CD4-positive, alpha-beta T cell treated with Interleukin-17A for 4 hours (primary cell): ENCODE measurements at places on chromosomes 4 and X.

DNA sequence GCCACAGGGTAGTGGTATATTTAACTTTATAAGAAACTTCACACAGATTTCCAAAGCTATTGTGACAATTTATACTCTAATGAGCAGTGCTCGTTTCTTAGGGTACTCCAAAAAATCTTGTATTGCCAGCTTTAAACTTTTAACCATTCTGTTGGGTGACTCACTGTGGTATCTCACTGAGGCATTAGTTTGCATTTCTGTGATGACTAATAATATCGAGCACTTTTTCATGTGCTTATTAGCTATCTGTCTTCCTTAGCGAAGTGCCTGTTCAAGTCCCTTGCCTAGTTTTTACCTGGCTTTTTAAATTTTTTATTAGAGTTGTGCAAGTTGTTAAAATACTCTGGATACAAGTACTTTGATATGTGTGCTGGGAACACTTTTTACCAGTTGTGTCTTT lies 5.5 kb downstream of the PNMA3 start:
- no peak for DNase-seq

DNA sequence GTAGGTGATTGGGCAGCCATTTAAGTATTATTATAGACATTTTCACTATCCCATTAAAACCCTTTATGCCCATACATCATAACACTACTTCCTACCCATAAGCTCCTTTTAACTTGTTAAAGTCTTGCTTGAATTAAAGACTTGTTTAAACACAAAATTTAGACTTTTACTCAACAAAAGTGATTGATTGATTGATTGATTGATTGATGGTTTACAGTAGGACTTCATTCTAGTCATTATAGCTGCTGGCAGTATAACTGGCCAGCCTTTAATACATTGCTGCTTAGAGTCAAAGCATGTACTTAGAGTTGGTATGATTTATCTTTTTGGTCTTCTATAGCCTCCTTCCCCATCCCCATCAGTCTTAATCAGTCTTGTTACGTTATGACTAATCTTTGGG lies 16.3 kb downstream of the HPRT1 start:
- DNase-seq: no peak

DNA sequence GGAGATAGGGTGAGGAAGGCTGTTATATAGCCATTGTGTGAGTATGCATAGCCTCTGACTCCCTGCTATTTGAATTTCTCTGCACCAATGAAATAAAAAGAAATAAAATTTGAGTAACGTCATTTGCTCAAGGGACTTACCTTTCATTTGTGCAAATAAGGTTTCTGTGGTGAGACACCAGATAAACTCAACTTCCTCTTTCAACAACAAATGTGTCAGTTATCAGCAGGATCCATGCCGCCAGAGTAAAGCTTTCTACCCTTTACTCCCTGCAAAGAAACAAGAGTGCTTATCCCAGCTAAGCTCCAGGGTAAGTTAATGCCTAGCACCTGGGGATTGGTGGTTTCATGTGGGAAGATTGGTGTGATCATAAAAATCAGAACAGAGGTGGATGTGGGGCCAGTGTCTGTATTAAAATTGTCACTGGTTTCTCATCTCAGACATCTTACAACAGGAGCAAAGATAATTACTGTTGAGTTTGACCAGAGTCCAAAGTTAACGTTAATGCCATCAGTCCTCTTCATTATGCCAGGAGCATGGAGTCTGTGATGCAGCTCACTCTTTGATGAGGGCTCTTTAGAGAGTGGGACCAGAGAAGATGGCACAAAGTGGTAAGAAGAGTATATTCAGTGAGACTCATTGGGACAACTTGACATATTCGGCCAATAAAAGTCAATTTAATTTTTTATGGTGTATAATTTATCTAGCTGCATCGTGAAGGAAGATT lies at the start of gene P2RY10:
Gene P2RY10, plus strand, starts transcription at position 206 of the 727 bp plus-strand sequence. CDS start 15,130 bp downstream, outside the sequence.
- peak; percentile 50 for DNase-seq

DNA sequence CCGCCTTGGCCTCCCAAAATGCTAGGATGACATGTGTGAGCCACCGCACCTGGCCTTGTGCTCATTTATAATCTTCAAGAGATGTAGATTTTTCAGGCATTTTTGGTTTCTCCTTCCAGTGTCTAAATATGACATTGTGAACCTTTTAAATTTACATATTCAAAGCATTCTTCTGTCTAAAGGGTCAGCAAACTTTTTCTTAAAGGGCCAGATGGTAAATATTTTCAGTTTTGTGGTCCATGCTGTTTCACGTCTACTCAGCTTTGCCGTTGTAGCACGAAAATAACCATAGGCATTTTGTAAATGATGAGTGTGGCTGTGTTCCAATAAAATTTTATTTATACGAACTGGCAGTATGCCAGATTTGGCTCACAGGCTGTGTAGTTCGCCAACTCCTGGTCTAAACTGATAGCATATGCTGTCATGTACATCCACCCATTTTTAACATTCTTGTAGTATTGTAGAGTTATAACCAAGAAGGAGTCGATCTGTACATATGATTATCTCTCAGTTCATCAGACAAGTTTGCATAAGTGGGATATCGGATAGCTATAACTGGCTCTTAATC lies 12.7 kb upstream of the GCNA start:
- no peak for DNase-seq

DNA sequence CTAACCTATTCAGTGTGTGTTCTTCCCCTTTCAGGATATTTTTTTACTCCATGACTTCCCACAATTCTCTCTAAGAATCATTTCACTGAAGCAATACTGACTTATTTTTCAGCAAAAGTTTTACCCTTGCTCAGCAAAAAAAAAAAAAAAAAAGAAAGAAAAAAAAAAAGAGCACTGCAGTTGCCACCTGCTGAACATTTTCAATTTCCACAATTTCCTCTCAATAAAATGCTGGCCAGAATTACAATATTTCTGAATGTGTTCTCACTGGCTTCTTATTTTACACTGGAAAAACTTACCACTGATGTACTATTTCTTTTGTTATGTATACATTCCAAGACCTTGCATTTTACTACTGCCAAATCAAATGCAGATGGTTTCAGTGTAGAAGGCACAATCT lies 210.4 kb downstream of the PAPSS1 start:
- DNase-seq: no peak

DNA sequence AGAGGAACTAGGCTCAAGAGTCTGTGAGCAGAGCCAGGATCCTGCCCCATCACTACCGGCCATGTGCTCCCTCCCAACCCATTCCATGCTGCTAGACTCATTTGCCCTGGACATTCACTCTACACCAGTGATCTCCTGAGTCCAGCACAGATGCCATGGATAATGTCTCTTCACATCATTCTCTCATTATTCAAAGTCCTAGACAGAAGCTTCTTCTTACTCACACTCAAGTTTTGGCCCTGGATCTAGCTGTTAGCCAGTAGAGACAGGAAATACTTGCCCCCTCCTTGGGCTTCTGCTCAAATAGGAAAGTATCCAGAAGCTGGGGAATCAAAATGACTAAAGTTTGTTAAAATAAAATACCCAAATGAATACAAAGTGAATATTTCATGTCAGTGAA lies 266.8 kb upstream of the LDB2 start:
- DNase-seq: no peak

GRCh38 chr4:87243426-87244053 lies 23.1 kb upstream of the KLHL8 start:
- DNase-seq: no peak

DNA sequence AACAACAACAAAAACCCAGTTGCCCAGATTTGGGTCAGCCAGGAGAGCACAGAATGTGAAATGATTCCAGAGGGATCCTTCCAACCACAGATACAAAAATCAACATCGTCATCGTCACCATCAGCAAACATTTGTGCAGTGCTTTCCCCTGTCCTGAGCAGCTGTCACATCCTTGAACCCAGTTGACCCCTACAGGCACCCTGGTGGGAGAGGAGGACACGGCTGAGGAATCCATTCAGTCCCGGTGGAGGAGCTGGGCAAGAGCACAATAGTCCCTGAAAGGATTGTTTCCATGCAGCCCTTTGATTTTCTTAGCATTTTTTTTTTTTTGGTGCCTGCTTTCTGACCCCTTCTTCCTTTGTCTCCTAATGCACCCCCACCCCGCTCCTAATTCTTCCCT lies 37.1 kb upstream of the STX18 start:
- no peak for DNase-seq

GRCh38 chr4:1345903-1346780 lies 866 bp upstream of the UVSSA start:
- DNase-seq: peak; percentile 74

GRCh38 chr4:102705391-102705935 lies 55.3 kb downstream of the MANBA start:
- DNase-seq: no peak

DNA sequence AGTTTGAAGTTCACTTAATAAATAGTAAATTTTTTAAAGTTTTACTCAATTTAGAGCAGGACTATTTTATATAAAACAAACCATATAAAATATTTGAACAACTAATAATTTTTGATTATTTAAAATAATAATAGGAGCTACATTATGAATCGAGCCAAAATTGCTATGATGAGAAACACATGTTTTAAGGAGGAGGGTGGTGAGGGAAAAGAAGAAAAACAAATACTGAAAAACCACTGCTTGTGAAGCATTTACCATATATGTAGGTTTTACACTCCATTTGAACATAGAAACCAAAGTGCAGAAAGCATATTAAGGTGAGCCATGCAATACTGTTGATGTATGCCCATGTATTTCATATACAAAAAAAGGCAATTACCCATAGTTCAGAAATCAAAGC lies 448.9 kb downstream of the FSTL5 start:
- no peak for DNase-seq

DNA sequence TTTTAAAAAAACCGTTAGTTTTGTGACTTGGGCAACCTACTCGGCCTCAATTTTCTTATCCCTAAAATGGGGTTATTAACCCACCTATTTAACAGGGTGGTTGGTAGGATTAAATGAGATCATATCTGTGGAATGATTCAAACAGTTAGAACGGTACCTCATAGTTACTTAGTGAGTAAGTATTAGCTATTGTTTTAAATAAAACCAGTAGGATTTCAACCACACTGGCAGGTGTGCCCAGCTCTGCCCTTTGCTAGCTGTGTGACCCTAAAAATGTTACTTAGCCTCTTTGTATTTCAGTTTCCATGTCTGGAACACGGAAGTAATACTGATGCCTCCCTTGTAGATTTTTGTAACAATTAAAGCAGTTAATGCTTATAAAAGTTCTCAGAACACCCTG lies 225.8 kb upstream of the SPRY1 start:
- DNase-seq: no peak

DNA sequence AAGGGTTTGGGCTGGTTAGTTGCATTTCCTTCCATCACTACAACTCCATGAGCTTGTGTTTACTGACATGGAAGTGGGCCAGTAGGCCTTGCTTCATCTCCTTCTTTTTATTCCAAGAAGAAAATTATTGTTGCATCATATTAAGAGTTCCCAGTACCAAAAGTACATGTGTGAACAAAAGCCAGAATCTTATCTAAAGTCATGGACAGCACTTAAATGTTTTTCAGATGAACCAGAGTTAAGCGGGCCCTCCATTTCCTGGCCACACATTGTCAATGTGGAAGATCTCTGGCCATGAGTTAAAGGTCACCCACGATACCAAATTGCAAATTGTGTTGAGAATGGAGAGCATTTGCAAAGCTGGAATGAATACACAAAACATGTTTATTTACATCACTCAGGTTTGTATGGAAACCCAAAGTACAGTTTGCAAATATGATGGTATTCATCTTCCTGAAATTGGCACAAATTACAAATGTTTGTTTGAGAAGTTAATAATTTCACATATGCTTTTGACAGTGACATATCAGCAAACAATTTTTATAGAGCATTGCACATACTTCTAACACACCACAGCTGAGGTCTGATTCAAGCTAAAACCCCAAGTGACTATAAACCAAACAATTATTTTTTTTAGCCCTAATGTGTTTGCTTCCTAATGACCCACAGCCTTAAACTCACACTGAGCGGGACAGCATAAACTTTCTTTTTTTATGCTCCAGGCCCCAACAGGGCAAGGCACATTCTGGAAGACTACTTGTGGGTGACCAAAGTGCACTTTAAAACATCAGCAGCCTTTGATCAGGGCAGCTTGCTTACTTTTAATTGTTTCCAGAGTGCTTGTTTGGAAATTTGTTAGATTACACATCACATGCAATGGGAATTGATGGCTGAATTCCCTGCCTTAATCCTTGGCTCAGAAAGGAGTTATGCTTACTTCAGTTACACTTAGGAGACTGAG lies 502.9 kb upstream of the SLIT2 start:
- DNase-seq: no peak

- no peak for DNase-seq
These were observed 121.9 kb upstream of the ANK2 start for GRCh38 chr4:112927544-112927943.

- no peak for DNase-seq
These were observed 335.3 kb downstream of the PABPC4L start for GRCh38 chr4:133866328-133866699.
